NCI-H1436 (cell line): ENCODE measurements at places on chromosomes 2 and 18.

DNA sequence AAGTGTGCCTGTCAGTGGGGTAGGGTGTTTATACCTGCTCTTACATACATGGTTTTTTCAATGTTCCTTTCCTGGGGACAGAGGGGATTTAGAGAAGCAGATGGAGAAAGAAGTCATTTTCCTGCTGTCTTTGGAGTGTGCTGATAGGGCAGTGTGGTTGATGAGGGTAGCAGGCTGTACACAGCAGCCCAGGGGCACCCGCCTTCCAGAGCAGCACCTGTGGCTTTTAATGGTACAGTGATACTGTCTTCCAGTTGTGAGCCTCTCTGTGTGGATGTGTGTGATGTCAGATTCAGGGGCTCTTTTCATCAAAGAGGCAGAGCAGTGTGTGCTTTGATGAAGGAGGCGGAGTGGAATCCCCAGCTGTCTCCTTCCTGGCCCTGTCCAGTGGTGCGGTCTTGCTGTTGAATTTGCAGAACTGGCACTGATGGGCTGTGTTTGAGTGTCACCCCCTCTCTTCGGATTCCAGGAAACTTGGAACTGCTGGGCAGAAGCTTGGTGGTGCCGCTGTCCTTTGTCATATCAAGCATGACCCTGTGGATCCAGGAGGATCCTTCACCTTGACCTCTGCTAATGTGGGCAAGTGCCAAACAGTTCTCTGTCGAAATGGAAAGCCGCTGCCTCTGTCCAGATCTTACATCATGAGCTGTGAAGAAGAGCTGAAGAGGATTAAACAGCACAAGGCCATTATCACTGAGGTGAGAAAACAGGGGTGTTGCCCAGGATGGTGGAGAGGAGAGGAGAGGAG lies 259.8 kb downstream of the PHLPP1 start:
- DNase-seq = no peak

DNA sequence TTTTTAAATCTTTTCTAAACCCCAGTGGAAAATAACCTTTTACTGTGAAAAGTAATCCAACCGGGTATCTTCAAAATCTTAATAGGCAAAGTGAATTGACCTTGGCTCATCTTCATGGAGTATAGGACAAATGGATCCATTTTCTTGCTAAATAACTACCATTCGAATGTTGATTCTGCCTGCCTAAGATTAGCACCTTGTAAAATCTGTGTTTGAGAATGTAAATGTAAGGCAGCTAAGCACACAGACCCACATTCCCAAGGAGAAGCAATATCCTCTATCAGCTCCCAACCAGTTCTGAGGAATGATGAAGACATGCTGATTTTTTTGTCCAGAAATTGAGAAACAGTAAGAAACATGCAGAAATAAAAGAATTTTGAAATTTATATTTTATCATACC lies 509.8 kb upstream of the SMIM21 start:
- DNase-seq = no peak

DNA sequence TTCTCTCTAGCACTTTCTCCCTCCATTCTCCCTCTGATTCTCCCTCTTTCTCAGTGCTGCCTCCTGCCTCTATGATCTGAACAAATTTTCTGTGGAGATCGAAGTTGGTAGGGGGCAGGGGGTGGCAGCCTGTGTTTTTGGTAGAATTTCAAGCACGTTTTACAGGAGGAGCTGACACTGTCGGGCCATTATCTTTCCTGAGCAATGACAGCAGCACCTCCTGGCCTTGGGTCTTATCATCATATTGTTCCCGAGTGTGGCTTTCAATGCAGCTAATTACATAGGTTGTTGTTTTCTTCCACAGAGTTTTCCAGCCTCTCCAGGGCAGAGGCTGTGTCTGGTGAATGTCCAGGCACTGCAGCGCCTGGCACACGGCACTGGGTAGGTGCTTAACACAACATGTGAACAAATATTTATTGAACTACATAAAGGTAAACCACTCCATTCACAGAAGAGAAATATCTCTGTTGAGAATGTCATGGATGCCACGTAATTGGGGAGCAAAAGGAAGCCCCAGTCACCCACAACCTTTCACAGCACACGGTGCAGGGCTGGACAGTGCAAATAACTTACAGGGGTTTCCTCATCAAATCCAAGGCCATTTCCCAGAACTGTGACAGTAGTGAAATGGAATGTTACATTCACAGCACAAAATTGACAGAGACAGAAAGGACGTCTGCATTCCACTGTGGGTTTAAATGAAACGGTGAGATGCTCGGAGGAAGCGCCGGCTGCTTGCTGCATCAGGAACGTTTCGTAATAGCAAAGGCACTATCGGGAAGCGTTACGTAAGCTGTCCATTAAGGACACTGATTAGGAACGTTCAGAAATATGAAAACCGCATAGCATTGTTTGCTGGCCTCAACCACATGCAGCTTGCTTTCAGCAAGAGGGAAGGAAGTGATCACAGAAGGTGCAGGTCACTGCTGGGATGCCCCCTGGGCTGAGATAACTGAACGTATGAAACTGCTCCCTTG lies 6.5 kb upstream of the KCNG2 start:
- no peak for DNase-seq

DNA sequence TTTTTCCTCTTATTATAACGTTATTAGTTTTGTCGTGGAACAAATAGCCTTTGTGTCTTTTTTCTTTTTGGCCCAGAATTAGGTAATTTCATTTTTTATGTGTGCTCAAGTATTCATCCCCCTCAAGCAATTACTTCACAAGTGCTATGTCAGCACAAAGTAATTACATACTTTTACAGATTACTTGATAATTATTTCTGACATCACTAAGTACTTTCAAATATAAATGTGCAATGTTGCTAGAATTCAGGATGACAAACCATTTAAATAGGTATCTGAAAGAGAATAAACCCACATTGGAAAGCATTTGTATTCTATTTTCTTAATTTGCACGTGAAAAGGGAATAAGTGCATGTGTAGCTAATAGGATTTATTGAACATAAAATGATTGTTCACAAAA lies 238.2 kb downstream of the CDH7 start:
- no peak for DNase-seq

DNA sequence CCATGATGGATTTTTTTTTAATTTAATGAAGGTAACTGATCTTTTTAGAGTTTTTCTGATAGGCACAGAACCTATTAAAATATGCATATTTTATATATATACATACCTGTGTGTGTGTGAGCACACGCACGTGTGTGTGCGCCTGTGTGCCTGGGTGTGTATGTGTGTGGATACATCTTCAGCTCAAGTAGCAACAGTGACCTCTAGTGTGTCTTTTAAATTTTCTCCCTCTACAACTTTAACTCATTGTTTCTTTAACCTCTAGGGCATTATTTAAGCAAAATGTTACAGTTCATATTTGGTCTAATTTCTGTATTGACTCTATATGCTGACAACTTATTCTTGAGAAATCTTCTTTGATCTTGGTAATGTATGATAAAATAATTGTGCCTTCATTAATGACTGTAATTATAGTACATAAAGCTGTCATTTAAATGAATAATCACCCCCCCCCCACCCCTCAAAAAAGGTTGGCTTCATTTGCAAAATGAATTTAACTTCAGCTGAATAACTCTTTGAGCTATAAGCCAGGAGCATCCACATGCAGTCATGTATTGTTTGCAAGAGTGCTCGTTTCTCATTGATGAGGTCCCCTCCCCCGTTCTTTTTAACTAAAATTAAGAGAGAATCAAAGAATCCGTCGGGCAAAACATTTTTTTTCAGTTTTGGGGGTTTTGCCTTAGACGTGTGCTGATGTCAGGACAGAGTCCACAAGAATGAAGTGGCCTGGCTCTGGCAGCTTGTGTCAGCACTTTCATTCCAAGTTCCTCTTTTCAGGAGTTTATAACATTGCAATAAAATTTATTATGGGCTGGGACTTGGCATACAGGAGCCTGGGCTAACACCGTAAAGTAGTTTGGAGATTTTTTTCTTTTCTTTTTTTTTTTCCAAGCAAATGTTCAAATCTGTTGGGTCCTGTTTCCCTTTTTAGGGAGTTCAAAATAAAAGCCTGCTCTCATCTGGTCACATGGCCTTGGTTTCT lies 80.0 kb downstream of the ETAA1 start:
- DNase-seq = no peak

DNA sequence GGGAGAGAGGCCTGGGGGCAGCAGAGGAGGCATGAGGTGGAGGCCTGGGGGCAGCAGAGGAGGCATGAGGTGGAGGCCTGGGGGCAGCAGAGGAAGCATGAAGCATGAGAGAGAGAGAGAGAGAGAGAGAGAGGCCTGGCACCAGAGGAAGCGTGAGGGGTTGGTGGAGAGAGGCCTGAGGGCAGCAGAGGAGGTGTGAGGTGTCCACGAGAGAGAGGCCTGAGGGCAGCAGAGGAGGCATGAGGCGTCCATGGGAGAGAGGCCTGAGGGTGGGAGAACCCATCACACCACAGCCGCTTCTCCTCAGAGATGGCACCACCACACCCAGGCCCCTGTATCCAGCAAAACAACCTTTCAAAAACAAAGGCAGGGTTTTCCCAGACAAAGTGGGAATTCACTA lies 55.7 kb upstream of the KCNG2 start:
- no peak for DNase-seq

DNA sequence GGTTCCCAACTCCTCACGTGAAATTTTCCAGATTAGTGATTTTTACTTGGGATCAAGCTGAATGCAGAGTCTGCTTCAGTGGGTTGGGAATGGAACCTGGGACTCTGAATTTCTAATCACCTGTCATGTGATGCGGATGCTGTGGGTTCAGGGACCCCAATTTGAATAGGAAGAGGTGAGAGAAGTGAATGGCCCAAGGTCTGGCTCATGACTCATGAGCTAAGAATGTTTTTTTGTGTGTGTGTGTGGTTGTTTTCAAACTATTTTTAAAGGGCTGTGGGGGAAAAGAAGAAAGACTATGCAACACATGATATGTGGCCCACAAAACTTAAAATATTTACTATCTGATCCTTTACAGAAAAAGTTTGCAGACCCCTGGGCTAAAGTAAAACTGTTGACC lies 108.5 kb upstream of the CYRIA start:
- no peak for DNase-seq

DNA sequence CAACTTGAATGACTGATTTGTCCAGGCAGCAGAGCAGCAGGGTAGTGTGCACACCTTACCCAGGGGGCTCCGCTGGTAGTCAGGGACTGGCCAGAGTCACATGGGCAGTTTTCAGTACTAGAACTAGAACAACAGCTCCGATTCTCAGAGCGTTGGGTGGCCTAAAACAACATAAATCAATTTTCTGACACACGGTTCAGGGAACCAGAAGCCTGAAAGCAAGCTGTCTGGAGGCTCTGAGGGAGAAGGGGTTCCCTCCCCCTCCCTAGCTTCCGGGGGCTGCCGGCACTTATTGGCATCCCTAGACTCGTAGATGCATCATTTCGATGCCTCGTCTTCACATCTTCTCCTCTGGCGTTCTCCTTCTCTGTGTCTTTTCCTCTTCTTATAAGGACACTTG lies 13.4 kb upstream of the ITGB6 start:
- no peak for DNase-seq
